ENCODE measurements at places on chromosomes 13 and 19. TPM values are rescaled to one million over a fixed set of nuclear protein-coding genes. Genes with fewer than 3 reads are reported as not detected.

TMTC4 gene
- 25.6 TPM for polyA plus RNA-seq

CEBPA gene
- polyA plus RNA-seq, result 3.2 TPM

XAB2 gene
- polyA plus RNA-seq, result 37.1 TPM

ZFR2 gene
- polyA plus RNA-seq, result 43.0 TPM

DNA sequence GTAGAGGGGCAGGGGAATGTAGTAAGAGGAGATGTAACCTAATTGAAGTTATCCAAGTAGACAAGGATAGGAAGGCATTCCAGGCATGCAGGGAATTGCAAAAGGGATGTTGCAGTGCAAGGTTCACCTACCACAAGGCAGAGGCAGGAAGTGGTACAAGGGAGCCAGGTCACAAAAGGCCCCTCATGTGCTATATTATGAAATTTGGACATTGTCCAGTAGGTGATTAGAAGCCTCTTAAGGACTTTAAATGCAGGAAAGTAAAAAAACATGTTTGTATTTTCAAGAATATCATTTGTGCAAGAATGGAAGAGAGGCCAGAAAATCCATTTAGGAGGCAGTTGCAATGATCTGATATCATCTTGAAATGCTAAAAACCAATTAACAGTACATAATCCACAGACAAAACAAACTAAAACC, 111.4 kb downstream of the FRY start:
- DNase-seq, result peak; percentile 26

DNA sequence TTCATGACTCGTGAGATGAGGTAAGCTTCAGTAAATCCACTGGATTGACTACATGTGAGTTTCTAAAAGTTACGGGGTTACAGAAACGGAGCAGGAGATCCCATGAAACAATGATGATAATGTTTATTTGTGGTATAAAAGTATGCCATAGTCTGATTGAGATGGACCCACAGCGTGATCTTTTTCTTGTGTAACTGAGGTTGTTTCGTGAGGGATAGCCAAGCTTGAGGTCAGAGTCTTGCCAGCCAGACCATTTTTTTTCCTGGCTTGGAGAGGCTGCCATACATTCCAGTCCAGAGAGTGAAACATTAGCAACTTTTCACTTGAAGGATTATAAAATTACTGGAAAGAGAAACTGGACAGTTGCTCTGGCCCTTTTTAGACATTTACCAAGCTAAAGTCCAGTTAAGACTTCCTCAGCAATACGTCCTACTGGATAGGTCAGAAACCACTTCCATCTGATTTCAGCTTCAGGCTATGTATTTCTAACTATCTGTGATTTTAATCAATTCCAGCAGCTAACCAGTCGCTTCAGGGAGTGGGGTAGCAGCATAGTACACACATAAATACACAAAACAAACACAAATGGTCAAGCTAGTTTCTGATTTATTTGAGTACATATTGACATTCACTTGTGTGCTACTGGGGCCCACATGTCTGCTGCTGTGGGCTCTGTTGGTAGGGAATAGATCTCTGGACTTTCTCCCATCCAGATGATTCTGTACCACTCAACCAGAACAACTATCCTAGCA, 194.6 kb downstream of the POSTN start:
- DNase-seq, result no peak

DNA sequence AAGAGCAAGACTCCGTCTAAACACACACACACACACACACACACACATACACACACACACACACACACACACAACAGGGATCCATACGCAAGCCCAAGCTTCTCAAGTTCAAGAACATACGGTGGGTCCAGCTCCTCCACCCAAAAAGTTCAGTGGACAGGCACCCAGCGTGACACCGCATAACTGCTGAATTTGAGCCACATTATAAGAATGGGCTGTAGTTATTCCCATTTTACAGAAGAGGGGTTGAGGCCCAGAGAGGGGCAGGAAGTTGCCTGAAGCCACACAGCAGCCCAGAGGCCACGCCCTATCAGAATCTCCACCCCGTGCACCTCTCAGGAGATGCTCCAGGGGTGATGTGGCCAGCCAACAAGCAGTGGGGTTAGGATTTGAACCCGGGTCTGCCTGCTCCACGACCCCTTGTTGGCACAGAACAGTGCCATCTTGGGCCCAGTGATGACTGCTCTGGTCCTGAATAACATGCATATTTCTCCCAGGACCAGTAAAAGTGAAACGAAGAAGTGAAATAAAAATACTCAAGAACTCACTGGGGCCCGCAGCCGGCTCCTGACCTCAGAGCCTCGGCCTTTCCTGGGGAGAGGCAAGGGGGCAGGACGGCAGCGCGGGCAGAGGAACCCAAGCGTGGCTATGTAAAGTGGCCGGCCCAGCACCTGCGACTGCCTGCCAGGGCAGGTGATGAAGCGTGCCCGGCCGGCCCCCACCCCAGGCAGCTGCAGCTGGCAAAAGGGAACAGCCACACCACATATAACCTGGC, 61.9 kb downstream of the AP1M1 start:
- no peak for DNase-seq

GRCh38 chr13:96444676-96445075, 354.8 kb downstream of the HS6ST3 start:
- DNase-seq, result no peak

GRCh38 chr13:30857636-30858035, 48.4 kb upstream of the MEDAG start:
- DNase-seq, result no peak

DNA sequence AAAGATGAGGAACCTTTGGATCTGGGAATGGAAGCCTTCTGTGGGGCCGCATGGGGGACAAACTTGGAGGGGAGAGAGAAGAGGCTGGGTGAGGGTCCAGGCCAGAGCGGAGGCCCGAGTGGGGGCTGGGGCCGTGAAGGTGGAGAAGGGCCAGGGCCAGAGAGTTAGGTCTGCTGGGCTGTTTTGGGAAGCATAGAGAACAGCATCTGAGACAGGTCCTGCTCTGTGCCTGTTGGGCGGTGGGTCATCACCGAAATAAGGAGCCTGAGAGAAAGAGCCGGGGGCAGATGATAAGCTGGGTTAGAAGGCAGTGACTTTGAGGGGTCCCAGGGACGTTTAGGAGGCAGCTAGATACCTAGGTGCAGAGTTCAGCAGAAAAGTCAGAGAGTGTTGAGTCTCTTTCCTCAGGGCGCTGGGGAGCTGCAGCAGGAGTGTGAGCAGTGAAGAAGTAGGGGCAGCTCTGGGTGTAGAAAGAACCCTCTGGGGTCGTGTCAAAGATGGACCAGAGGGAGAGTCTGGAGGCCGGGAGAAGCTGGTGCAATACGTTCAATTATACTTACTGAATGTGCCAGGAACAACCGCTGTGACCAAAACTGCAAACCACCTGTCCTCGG, 2.7 kb downstream of the SPACA6 start:
- no peak for DNase-seq
